ENCODE measurements at places on chromosomes 5 and 9.

DNA sequence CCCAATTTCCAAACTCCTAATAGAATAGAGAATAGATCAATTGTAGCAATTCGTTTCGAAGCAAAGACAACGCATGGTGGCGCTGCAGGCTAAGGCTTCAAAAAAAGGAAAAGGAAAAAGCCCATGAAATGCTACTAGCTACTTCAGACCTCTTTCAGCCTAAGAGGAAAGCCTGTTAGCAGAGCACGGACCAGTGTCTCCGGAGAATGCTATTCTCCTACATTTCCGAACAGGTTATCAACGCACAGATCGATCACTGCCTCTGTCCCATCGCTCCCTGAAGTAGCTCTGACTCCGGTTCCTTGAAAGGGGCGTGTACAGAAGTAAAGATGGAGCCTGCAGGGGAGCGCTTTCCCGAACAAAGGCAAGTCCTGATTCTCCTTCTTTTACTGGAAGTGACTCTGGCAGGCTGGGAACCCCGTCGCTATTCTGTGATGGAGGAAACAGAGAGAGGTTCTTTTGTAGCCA, at the start of gene PCDHB15:
Gene PCDHB15, plus strand, starts transcription at position 146 of the 468 bp plus-strand sequence. Its CDS starts 184 bp downstream, at position 330.
- DNase-seq = no peak

DNA sequence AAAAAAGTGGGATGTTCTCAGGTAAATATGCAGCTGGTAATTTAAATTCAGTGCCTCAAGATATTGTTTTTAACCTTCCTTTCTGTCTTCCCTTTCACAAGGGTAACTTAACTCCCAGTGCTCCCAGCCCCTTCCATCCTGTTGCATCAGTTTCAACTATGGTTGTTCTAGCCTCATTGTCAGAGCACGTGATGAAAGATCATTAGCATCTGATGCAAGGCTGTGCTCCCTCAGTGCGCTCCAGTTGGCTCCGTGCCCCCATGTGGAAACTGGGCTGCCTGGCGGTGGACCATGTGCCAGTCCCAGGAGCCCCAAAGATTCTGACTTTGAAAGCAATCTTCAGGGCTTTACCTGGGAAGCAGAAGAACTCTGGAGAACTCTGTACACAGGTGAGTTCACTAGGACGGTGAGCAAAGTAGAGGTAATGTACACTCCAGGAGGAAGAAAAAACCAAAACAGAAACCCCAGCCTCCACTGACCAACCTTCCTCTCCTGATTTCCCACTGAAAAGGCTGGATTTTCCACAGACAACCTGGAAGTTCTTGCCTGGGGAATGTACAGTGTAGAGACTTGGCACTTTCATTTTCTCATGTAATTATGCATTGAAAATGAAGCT, 96.9 kb downstream of the SLC1A3 start:
- no peak for DNase-seq

DNA sequence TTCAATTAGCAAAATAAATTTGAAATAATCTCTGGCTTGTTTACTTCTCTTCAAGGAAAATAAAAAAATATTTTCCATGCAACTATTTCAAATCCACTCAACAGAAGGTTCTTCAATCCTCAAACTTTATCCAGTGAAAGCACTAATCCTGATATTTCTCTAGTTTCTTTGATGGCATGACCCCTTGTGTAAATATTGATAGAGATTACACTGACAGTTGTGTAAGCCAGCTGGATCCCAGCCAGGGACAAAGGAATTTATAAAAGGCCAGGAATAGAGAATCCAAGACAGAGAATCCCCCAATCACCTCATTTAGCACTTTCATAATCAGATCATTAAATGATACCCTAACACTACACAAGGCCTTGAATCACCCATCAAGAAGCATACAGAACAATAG, 135.2 kb downstream of the GNA14 start:
- no peak for DNase-seq

GRCh38 chr5:1701884-1702283, 97.8 kb downstream of the MRPL36 start:
- DNase-seq = no peak

DNA sequence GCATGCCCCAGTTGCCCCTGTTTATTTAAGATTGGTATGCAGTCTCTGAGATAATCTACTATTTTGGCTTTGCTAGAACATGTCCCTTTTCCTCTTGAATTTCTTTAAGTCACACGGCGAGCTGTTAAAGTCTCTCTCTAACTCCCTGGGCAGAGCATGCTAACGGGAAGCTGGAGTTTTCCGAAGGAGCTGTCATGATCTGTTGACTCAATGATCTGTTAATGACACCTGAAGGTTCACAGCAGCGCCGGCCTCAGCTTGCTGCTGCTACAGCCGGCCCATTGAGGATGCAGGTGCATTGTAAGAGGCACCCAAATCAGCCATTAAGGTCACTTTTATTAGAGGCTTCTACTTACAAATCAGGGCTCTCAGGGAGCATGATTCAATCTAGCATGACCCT, 1203.4 kb downstream of the MAT2B start:
- DNase-seq = no peak

DNA sequence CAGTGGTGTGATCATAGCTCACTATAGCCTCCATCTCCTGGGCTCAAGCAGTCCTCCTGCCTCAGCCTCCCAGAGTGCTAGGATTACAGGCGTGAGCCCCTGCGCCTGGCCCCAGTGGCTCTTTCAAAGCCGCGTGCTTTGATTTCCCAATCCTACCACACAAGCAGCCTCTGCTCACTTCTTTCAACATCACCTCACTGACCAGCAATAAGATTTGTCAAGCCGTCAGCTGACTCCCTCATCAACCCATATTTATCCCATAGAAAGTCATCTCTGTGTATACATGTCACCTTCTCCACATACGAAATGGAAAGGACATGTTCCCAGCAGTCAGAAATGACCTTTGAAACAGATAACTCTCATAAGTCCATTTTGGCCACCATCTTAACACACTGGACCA, 26.0 kb downstream of the SLC31A2 start:
- no peak for DNase-seq

- DNase-seq = no peak
Observed at GRCh38 chr5:175821790-175822211, 49.6 kb upstream of the CPLX2 start.

DNA sequence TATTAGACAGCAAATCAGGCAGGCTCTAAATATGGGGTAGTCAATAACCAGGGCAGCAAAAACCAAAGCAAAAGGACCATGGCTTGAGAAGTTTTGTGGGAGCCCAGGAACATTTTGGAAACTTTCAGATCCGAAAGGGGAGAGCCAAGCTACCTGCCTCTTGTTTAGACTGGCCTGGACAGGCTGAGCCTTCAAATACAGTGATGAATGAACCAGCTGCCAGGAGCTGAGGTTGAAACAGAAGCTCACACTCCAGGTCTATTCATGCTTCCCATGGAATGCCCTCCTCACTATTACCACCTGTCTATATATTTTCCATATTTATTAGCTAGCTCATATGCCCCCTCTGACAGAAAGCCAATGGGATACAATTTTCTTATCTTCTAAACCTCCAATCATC, 150.8 kb upstream of the SLC44A1 start:
- no peak for DNase-seq

DNA sequence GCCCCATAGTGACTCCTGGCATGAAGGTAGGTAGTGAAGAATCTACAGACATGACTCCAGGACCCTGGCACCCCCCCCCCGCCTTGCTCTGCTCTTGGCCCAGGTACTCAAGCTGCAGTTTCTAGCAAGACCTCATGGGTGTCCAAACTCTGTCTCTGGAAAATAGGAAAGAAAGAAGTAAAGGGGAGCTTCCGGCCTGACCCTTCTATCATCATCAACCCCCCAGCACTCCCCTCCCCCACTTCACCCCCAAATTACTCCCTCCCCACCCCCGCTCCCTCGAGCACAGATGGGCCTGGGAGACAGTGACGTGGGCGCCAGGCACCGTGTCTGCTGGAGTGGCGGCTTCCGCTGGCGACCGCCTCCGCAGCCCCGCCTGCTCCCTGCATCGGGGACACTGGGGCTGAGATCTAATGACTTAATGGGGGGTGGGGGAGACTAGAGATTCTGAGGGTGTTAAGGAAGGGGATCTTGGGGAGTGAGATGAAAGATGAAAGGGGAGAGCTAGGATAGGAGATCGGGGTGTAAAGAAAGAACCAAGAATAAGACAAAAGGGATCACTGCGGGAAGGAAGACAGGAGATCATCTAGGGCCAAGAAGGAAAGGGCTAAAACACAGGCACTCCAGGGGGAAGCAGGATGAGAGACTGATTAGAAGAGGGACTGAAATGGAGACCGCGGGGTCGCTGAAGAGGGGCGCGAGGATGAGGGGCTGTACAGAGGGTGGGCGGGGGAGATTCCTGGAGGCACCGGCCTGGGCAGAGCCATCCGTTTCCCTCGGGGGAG, 1.1 kb upstream of the DNAJB5 start:
- no peak for DNase-seq

DNA sequence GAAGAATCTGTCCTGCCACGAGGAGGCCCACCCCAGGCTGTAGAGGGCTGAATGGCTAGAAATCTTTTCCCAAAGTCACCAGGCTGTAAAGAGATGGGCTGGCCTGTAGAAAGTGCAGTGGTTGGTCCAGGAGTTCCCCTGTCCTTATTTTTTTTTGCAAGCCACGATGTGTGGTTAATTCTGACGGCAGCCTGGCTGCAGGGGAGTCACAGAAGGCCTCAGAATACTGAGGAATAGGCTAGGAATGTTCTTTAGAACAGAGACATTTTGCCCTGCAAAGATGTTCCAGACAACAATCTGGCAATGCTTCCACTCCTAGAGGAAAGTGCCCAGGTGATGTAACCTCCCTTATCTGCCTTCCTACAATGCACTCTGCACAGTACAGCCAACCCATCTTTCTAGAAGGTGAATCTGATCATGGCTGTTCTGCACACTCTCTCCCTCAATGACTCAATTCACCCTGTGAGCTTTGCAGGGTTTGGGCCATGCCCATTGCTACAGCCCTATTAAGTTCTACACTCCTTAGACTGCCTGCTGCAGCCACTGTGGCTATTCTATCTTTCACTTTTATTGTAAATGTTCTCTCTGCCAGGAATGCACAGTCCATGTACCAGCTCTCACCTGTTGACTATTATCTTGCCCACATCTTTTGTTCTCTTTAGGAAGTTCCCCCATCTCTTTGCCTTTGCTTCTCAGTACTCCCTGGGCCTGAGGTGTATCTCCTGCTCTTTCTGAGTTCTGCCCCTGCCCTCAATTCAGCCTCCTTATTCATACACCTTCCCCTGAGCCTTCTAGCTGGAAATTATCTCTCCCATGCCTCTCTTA, 377.8 kb upstream of the CLINT1 start:
- no peak for DNase-seq

- DNase-seq = no peak
Observed at GRCh38 chr5:111682641-111683040, 74.4 kb downstream of the NREP start.

GRCh38 chr9:120435091-120435490, 144.9 kb downstream of the CDK5RAP2 start:
- no peak for DNase-seq

DNA sequence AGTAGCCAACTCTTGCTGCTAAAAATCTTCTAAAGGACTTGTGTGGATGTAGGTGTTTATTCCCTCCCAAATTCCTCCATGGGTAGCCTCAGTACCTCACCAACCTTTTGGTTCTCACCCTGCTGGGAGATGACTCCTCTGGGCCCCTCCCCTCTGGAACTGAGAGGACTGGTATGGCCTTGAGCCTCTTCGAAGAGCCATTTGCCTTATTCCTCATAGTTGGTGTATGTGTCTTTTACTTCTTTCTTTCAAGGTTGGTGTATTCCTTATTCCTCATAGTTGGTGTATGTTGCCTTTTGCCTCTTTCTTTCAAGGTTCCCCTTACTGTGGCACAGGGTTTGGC, 48.3 kb downstream of the GNAQ start:
- DNase-seq = no peak

DNA sequence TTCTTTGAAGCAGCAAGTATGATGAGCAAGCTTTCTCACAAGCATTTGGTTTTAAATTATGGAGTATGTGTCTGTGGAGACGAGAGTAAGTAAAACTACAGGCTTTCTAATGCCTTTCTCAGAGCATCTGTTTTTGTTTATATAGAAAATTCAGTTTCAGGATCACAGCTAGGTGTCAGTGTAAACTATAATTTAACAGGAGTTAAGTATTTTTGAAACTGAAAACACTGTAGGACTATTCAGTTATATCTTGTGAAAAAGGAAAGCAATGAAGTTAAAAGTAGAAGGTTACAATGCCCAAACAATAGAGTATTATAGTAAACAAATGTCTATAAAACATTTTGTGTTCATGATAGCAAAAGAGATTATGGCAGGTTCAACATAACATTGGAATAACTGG, 88.6 kb downstream of the JAK2 start:
- no peak for DNase-seq

DNA sequence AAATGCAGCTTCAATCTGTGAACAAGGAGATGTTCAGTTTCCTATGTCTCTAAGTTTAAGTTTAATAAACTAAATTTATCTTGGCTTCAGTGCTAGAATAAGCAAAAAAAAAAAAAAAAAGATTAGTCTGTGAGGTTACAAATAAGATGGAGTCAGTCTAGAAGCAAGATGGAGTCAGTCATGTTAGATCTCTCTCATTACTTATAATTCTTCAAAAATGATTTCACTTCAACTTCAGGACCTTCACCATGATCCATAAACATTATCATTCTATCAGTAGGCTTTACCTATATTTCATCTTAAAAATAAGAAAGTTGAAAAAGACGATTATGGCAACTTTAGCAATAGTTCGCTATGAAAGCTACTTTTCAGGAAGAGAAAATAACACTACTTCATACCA, 30.2 kb upstream of the TMC1 start:
- DNase-seq = no peak

DNA sequence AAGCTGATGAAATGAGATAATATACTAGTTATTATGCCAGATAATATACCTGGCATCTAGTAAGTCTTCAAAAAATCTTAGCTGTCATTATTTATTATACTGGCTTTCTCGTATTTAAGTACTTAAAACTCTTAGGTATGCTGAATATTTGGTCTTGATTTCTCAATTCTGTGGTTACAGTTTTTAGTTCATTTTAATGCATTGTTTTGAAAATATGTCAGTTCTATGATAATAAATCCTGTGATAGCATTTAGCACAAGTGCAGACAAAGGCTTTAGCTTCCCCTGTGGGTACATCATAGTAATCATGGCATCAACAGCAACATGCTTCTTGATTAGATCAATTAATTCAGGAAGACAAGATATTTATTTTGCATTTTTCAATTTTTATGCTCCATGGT, 133.0 kb downstream of the SMC2 start:
- DNase-seq = no peak

DNA sequence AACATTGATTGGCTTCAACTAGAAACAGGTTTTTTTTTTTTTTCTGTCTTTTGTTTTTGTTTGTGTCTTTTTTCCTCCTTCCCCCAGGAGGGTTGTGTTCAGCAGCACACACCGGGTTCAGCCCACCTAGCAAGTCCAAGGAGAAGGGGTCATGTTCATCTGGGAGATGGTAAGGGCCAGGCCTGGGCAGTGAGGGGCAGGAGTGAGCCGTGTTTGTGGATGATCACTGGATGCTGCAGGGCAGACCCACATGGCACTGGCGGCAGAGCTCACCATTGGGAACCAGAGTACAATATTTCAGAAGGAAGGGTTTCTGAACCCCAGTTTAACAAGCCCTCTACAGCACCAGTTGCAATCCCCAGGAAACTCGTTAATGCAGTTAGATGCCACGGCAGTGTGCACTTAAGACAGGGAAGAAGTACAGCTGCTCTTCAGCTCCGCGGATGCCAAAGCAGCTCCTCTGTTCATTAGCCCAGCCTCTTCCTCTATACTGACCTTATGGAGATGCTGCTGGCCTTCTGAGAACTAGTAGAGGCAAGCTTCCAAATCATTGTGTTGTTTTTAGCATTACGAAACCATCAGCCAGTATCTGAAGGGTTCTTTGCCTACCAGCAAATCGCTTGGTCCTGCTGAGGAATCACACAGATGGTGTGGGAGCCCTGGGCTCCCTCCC, 508.2 kb upstream of the WWC1 start:
- no peak for DNase-seq
